ENCODE measurements at places on chromosomes 13 and 19.

DNA sequence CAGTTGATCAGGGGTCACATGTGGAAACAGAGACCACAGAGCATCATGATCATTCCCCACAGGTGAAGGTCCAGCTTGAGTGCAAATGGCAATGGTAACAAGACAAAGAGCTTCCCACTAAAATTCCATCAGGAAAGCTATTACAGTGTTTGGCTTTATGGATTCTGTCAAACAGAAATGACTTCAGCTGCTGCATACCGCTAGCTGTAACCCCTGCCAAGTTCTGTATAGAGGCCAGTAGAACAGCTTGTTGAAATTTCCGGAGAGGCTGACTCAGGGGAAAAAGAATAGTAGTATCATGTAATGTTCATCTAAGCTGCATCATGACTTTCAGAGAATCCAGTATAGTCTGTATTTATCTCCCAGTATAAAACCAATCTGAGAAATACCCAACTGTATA lies 1704.7 kb downstream of the SLITRK5 start:
- DNase-seq = peak; percentile 55

- DNase-seq = no peak
Observed at GRCh38 chr13:24166561-24166960, 6.0 kb downstream of the SPATA13 start.

- DNase-seq = no peak
Observed at GRCh38 chr13:110758195-110758805, 44.8 kb downstream of the ING1 start.

GRCh38 chr19:3225169-3225485 lies 666 bp downstream of the CELF5 start:
- no peak for DNase-seq

All from AG04450 (cell line).